ENCODE measurements at places on chromosomes 7 and 10.
A peak's percentile ranks its signal among the peaks of the same experiment; 100 is the strongest.

DNA sequence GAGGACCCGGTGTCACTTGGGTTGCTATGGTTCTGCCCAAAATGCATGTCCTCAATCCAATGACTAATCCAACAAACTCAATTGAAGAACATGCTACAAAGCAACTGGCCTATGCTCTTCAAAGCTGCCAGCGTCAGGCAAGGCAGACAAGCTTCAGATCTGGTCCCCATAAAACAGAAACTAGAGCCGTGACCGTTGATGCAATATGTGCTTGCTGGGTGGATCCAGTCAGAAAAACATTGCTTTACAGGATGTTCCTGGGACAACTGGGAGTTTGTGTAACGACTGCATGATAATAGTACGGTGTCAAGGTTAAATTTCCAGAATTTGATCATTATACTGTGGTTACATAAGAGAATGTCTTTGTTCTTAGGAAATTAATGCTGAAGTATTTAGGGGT is 120.7 kb upstream of the CTBP2 start:
- no peak for DNase-seq

GRCh38 chr7:96315125-96315512 is 6.8 kb downstream of the SLC25A13 start:
- no peak for DNase-seq

- DNase-seq = no peak
Measured at GRCh38 chr7:157813741-157814661, 477.2 kb downstream of the DNAJB6 start.

DNA sequence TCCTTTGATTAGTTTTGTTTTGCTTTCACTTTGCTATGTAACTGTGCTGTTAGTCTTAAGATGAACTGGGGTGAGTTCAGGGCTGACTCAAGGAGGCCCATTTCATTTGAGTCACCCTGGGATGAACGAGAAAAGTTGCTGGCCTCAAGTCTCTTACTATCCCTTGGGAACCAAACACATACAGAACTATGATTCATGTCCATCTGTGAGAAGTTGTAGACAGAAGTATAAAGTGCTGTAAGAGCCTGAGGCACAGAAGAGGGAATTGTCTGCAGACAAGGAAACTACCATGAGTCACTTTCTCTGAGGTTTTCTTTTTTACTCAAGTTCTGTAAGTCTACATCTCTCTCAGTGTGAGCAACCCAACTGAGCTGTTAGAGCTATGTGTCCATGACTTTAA is 179.8 kb upstream of the CSTF2T start:
- DNase-seq = peak; percentile 25

GRCh38 chr7:95784796-95785195 is 12.4 kb downstream of the DYNC1I1 start:
- no peak for DNase-seq

DNA sequence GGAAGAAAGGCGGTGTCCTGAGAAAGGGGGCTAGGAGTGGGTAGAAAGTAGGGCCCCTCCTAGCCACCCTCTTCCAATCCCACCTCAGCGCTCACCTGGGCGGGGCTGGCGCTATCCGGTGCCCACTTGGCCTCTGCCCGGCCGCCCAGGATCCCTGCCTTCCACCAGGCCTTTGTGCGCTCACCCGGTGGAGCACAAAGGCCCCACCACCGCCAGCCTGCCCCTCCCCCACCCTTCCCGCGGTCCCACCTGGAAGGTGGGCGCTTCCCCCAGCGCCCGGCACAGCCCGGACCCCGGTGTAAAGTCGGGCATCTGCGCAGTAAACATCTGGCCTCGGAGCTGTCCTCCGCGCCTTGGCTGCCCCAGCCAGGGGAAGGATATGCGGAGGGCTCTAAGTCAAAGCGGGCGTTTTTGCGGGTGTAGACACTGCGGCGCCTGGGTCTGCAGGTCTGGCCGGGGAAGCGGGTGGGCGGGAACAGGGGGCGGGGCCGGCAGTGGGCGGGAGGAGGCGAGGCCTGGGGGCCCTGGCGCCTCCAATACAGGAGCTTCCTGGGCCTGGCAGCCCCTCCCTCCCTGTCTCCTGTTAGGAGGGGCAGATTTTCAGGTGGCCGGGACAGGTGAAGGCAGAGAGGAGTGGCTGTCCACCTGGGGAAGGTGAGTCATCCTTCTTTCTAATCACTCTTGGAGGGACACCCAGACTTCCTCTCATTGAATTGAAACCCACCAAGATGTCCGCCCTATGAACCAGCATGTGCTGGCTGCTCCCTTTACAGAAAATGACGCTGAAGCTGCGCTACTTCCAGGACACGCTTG is 49.3 kb downstream of the PNLIPRP2 start:
- no peak for DNase-seq

GRCh38 chr7:280461-280860 is 9.5 kb upstream of the FOXL3 start:
- no peak for DNase-seq

GRCh38 chr10:131065673-131066305 is 245.7 kb downstream of the TCERG1L start:
- DNase-seq = no peak

- no peak for DNase-seq
Measured at GRCh38 chr10:133359554-133359971, 1.7 kb upstream of the FUOM start.

- DNase-seq = no peak
Measured at GRCh38 chr7:37346761-37347160, 101.9 kb downstream of the ELMO1 start.

GRCh38 chr7:48171202-48171601 is at the start of gene ABCA13:
Gene ABCA13, plus strand, starts transcription at chr7:48171458. Its CDS starts 26 bp downstream, at chr7:48171484.
- DNase-seq = no peak

DNA sequence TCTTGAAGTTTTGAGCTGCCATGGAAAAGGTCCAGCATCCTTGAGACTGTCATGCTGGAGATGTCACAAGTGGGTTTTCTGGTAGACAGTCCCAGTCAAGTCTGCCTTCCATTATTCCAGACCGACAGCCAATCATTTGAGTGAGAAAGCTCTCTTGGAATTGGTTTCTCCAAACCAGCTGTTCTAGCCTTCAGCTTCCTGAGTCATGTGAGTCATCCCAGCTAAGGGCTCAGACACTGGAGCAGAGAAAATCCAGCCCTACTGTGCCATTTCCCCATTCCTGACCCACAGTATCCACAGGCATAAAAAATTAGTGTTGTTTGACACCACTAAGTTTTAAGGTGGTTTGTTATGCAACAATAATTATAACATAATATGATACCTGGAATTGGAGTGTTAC is 219.0 kb downstream of the ADRA2A start:
- DNase-seq = no peak

DNA sequence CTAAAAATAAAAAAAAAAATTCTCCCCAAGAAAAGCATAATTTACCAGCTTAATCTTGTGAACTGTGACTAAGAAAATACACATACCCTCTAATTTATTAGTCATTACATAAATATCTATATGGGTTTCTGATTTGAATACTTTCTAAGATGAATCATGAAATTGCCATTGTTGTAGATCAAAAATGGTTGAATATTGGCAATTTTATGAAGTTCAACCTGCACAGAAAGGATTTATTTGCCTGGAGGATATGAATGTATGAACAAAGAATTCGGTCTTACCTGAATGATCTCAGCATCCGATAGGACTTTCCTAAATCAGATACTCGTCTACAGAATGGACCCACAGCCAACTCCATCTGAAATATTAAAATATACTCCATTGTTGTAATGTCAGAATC is 61.5 kb downstream of the HBP1 start:
- DNase-seq = no peak

DNA sequence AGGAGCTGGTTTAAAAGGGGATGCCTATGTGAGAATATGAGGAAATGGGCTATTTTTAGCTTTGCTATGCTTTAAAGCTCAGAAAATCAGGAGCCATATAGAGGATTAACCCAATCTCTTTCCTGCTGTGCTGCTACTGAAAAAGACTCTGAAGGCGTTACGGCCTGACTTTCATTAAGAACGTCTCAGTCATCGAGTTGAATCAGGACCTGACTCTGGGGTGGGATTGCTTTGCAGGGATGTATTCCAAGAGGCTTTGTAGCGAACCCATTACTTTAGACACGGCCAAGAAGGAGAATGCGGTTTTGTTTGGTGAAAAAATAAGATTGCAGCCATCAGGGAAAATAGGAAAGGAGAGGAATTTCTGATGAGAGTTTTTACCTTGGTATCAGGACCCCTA is 426.9 kb downstream of the CCSER2 start:
- DNase-seq = no peak

DNA sequence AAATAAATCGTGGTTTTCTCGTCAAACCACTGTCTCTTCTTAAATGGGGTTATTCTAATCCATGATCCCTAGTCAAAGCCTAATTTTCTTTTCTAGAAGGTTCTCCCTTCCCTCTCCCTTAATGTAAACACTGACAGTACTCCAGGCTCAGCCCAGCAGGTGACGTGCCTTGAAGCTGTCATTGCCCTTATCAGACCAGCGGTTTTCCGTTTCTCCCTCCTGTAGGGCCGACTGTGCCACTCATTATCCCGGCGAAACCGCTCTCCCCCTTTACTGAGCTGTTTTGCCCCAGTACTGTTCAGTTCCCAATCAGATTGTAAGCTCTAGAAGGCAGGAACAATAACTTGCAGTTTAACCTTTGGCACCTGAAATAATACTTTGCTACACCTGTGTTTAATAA is 153.5 kb upstream of the RHEB start:
- DNase-seq = no peak

- no peak for DNase-seq
Measured at GRCh38 chr7:73721377-73721817, 1.9 kb upstream of the STX1A start.

- no peak for DNase-seq
Measured at GRCh38 chr7:16669581-16669980, 23.6 kb downstream of the BZW2 start.

DNA sequence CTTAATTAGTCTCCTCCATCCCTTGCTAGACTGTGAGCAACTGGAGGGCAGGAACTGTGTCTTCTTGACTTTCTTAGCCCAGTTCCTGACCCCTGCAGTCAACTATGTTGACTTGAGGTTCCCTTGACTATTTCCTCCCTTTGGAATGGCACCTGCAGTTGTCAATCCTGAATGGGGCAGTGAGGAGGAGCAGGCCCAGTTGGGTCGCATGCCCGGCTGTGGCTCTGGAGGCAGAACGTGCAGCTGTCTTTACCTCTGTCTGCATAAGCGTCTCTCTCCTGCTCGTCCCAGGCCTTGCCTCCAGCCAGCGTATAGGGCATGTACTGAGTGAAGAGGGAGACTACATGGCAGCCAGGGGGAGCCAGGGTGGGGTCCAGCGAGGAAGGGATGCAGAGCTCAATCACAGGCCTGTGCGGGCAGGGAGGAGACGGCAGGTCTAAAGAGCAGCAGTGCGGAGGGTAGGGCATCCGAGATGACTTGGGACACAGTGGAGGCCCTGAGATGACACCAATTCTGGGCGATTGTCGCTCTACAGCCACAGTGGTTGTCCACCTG is 26.8 kb downstream of the PYROXD2 start:
- no peak for DNase-seq

DNA sequence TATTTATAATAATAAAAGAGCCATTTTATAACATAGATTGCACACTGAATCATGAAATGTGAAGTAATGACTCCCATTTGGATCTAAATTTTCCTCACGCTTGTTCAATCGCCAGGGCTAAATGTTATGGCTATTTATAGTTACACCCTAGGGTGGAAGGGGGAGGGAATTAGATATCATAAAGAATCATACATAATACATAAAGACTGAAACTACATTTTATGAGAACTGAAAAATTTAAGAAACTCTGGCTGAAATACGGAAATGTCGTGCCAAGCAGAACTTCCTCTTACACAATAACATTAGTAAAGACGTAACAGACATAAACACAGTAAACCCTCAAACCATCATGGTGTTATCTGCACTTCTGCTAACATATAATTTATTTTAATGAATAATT is 327.5 kb upstream of the PHF14 start:
- no peak for DNase-seq

DNA sequence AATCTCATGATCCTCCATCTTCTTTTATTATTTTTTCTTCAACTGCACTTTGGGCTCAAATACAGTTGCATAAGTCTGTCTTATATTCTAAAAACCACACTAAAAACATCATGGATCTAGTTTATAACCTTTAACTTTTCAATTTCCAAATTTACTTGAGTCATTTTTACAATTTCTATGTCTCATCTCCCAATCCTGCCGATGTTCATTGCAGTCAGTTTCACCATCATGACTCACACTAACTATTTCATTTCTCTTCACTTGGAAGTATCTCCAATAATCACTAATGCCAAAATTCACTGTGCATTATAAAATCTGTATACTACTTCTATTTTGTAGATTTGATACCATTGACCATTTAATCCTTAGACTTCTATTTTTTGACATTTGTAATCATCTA is 806.9 kb upstream of the SORCS1 start:
- no peak for DNase-seq

DNA sequence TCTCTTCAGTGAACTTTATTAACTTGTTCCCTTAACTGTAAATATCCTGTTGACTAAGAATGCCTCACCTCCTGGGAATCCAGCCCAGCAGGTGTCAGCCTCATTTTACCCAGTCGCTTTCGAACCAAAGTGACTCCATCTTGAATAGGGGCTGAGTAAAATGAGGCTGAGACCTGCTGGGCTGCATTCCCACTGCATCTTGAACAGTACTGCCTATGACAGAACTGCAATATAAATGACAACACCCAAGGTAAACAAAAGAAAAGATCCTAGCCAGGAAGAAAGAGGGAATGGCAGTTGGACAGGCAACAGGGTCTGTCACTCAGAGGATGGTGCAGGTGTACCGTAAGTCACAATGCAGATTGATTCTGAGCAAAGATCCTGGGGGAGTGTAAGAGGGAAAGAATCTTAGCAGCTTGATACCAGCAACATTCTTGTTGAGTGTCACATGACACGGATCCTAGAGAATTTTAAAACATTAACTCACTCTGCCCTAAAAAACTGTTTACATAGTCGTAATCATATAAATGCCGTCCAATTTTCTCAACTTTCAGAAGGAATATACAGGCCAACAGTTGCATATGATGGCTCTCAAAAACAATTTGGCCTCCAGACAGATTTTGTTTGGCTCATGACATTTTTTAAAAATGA is 4.4 kb upstream of the FAM107B start:
- no peak for DNase-seq

GRCh38 chr10:15469111-15469510 is 98.0 kb upstream of the FAM171A1 start:
- no peak for DNase-seq

GRCh38 chr7:27615420-27616185 is 47.1 kb downstream of the HIBADH start:
- no peak for DNase-seq

DNA sequence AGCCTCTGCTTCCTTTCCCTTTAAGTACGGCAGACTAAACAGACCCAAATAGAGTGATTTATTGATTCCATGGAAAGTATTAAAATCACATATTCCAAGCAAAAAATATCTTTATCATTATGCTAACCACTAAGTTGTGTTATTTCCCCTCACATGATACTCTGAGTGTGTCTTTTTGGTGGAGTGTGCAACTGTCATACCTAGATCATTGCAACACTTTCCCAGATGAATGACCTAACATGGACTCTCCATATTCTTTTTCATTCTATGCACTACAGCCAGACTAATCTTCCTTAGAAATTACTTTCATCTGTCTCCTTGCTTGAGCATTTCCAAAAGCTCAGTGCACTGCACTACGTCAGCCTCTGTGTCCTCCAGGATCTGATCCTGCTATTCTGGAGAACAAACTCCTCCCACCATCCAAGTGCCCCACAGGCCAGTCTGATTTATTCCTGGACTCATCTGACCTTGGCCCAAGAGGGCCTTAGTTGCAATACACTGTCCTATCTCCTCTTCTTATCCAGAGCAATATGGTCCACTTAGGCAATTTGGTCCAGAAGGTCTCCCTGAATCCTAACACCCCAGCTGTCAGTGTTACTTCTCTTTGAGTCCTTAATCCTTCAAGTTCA is 263.3 kb upstream of the KLF6 start:
- no peak for DNase-seq

GRCh38 chr10:22681783-22682183 is 32.6 kb downstream of the PIP4K2A start:
- peak; percentile 64 for DNase-seq

- no peak for DNase-seq
Measured at GRCh38 chr10:103658049-103658577, 164.6 kb downstream of the NEURL1 start.

Data from stimulated activated CD4-positive, alpha-beta T cell treated with anti-CD3 and anti-CD28 coated beads, Interleukin-15, amount 100 ng/mL, for 24 hours (primary cell).